ENCODE measurements at places on chromosomes 2 and 18. TPM values are rescaled to one million over a fixed set of nuclear protein-coding genes. Genes with fewer than 3 reads are reported as not detected.

LIMS2 gene
- 7.7 TPM for total RNA-seq

IMP4 gene
- total RNA-seq = 45.8 TPM

CCDC74B gene
- 1.5 TPM for total RNA-seq

TXNDC2 gene
- total RNA-seq = 0.04 TPM

CNTNAP5 gene
- total RNA-seq = 0.13 TPM

FBXO41 gene
- total RNA-seq = 0.09 TPM

VWA3B gene
- 0.13 TPM for total RNA-seq

DUSP19 gene
- 2.7 TPM for total RNA-seq

CD226 gene
- 0.53 TPM for total RNA-seq

IL37 gene
- total RNA-seq = not detected

SLC4A3 gene
- total RNA-seq = 5.5 TPM

KIAA2012 gene
- total RNA-seq = 0.31 TPM

RAB6C gene
- 0.09 TPM for total RNA-seq

LINC00305 gene
- not detected for total RNA-seq

KCNIP3 gene
- total RNA-seq = 5.8 TPM

CXCR4 gene
- 23.1 TPM for total RNA-seq

Data from muscle of leg (tissue), 16 donors.